ENCODE measurements at places on chromosomes 5 and 9.

- DNase-seq: no peak
Observed at GRCh38 chr5:135053278-135053677, 19.2 kb upstream of the PITX1 start.

GRCh38 chr5:9604416-9604815 is 25.7 kb downstream of the TAS2R1 start:
- no peak for DNase-seq

DNA sequence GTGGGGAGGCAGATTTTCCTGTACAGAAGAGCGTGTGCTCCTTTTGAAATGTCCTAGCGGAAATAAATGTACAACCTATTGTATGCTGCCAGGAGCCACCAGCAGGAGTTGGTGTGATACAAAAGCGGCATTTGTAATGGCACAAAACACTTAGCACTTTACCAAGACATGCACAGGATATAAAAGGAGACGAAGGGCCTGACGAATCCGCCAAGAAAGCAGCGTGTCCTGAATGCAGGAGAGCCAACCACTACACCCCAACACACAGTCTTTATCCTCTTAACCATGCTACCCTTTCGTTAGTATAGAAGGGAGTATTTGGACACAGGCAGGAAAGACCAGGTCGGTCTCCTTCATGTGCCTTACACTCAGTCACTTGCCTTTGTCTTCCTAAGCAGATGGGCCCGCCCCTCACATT is 218.1 kb downstream of the TRIM32 start:
- DNase-seq: no peak

DNA sequence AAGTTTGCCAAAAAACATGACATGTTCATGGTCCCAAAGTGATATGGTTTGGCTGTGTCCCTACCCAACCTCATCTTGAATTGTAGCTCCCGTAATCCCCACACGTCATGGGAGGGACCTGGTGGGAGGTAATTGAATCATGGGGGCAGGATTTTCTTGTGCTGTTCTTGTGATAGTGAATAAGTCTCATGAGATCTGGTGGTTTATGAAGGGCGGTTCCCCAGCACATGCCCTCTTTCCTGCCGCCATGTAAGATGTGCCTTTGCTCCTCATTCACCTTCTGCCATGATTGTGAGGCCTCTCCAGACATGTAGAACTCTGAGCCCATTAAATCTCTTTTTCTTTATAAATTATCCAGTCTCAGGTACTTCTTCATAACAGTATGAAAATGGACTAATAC is 322.1 kb downstream of the MED10 start:
- no peak for DNase-seq

GRCh38 chr9:79580055-79580454 is 8.3 kb downstream of the TLE4 start:
- DNase-seq: no peak

DNA sequence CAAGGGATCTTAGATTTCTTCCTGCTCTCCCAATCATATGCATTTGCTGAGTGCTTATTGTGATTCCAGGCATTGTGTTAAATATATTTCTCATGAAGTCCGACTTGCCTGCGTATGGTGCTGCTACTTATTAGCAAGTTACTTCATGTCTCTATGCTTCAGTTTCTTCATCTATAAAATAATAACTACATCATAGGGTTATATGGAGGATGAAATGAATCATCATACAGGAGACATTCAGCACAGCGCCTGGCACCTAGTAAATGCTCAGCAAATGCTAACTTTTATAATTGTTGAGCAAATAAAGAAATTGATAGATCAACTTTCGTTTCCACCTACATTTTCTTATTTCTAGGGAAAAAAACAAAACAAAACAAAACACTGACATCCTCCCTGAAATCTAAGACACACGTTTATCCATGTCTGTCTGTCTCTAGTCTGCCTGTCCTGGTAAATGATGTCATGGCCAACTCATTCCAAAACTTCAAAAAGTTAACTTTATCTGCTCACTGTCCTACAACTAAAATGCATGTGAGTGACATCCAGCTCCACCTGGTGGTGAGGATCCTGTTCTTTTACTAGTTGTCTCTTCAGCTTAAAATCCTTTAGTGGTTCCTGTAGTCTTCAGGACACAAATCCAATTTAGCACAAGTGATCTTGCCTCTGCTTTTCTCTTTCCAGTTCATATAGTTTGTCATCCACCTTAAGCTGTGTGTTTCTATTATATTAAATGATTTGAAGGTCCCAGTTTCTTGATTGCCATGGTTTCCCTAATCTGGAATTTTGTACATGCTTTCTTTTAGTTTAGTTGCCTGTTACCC is 27.7 kb downstream of the PPP3R2 start:
- DNase-seq: no peak

DNA sequence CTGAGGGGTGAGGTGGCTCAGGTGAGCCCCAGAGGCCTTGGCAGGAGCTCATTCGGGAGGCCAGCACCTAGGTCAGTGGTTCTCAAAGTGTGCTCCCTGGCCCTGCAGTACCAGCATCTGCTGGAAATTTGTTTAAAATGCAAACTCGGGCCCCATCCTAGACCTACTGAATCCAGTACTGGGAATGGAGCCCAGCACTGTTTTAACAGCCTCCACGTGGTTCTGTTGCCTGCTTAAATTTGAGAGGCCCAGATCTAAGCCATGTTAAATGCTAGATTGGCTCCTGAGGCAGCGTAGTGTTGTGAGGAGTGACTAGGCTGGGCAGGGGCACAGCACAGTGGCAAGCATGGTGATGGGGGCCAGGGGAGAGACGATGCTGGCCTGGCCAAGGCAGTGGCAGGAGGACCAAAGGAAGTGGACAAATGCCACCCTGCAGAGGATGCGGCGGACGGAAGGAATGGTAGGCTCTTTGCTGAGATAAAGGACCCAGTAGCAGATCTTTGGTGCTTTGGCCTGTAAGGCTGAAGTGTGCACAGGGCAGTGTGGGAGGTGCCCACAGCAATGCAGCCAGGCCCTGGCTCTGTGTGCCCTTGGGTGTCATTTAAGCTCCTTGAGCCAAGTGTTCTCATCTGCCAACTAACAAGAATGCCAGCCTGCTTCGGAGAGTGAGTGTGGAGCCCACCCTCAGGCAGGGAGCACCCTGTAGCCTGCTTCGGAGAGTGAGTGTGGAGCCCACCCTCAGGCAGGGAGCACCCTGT is 4.2 kb downstream of the PRR7 start:
- no peak for DNase-seq

GRCh38 chr9:22008717-22009505 is at the start of gene CDKN2B:
Gene CDKN2B, minus strand, starts transcription at chr9:22009305. Its CDS starts 352 bp downstream, at chr9:22008953.
- peak; percentile 39 for DNase-seq

DNA sequence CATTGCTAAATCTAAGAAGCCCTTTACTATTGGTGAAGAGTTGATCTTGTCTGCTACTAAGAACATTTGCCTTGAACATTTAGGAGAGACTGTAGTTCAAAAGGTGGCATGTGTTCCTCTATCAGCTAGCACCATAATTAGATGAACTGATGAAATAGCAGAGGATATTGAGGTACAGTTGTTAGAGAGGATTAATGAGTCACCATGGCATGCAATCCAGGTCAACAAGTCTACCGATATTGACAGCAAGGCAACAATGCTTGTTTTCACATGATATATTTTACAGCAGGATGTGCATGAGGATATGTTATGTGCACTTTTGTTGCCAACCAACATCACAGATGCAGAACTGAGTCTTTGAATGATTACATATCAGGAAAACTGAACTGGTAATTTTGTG is 134.3 kb upstream of the CDH9 start:
- DNase-seq: no peak

- DNase-seq: no peak
Observed at GRCh38 chr9:129685220-129685932, 19.9 kb downstream of the PRRX2 start.
